ENCODE measurements at places on chromosomes 4 and X.

DNA sequence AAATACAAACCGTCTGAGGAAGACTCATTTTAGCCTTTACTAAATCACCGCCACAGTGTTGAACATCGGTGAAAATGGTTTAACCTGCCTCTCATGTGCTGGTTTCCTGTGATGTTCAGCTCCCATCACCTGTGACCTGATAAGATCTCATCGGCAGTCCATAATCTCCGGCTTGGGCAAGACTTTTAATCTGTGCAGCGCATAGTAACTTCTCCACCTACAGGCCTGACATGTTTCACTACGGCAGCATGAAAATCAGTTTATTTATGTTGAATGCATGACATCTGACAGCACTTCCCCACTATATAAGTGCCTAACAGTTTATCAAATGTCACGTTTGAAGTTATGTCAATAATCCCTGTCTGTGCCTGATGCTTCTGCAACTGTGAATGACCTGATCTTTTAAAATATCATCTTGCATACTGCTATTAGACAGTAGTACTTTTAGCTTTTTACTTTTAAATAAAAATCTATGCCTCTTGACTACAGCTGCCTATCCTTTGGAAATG is 1919.8 kb upstream of the AGA start:
- no peak for DNase-seq

DNA sequence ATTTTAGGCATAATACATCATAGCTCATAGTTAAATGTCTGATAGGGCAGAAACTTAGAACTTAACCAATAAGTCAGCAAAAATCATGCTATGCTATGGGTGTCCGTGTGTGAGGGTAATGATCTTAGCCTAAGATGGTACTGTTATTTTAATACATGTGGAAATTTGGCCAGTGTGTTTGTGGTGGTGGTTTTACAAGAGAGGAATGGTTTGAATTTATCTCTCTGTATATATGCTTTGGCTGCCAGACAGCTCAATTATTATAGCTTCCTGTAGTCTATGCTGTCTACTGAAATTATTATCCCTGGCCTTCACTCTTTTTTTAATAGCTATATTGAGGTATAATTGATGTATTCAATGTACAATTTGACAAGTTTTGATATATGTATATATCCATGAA is 21.3 kb downstream of the ZNF330 start:
- DNase-seq: no peak

DNA sequence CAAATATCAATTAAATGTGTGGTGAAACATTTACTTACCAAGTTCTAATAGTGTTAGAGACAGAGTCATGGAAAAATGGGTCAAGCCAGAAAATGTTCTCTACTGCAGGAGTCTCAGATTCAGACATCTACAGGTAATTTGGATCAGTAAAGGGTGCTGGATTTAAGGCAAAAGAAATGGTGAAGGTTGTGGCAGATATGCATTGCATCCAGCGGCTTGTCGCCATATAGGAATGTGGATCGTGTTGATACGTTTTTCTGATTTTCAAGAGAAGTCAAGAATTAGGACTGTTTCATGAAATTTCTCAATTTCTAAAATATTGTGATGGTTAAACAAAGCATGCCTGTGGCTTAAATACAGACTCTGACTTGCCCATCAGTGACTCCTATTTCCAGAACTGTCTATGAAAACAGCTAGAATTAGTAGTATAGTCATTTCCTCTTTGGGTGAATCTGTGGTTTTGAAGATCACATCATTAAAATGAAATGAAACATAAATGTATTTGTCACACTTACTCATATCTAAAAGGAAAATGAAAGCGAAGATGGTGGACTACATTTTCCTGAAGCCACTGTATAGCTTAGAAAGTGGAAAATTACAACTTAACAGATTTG is 110.1 kb upstream of the VEGFC start:
- no peak for DNase-seq

DNA sequence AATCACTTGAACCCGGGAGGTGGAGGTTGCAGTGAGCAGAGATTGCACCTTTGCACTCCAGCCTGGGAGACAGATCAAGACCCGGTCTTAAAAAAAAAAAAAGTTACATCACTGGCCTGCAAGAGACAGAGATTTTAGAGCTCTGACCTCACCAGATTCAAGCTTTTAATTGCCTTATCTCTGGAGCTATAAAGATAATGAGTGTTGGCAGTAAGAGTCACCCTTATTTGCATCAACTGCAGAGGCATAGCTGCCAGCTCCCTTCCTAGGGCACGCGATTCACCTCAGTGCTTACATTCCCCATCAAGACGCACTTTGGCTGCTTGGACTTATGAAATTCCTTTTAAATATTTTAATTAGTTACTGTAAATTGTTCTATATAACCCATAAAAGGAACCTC is 12.5 kb upstream of the SPATA4 start:
- no peak for DNase-seq

DNA sequence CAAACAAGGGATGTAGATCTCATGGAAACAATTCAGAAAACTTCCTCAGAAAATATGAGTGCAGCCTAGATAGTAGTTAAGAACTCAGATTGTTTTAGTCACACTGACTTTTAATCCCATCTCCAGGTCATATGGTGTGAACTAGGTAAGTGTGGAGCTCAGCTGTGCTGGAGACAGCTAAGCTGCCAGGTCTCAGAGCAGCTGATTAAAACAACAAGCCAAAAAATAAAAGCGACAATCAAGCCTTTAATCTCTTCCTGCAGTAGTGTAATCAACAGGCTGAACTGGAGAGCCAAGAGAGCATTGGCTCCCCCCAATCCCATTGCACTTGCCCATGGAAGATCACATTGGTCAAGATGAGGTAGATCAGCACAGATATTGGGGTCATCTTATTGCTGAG is 98.3 kb upstream of the ATOH1 start:
- DNase-seq: no peak

- DNase-seq: no peak
Observed at GRCh38 chrX:145003443-145003842, 243.9 kb upstream of the SPANXN1 start.

- DNase-seq: no peak
Observed at GRCh38 chr4:134567461-134567860, 365.9 kb upstream of the PABPC4L start.

GRCh38 chr4:67475155-67475554 is 70.1 kb downstream of the CENPC start:
- no peak for DNase-seq

- DNase-seq: no peak
Observed at GRCh38 chr4:113209652-113210320, 160.3 kb downstream of the ANK2 start.

- DNase-seq: no peak
Observed at GRCh38 chr4:82780752-82781231, 17.8 kb downstream of the SCD5 start.

GRCh38 chr4:85784348-85784747 is 309.4 kb downstream of the ARHGAP24 start:
- no peak for DNase-seq

- DNase-seq: no peak
Observed at GRCh38 chr4:6425336-6425735, 47.1 kb downstream of the PPP2R2C start.

- no peak for DNase-seq
Observed at GRCh38 chrX:153610836-153611213, 11.9 kb upstream of the CCNQ start.

GRCh38 chr4:121307445-121308327 is 73.1 kb downstream of the QRFPR start:
- no peak for DNase-seq

DNA sequence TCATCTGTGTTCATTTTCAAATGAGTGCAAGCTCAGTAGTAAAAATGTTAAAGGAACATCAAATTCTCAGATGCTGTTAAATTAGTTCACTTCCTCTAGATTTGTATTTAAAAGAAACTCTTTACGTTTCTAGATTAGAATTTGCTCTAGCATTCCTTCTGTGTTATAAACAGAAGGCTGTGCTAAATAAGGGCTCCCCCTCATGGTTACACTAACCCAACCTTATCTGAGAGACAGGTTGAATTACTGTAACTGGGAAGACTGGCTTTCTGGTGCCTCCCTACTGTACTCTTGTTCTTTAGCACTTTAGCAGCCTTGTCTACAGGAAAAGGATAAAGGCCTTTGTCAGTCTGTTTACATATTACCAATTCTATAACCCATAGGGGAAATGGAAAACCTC is 56.8 kb downstream of the RXFP1 start:
- no peak for DNase-seq

GRCh38 chrX:39336671-39337311 is 535.5 kb downstream of the MID1IP1 start:
- DNase-seq: no peak

DNA sequence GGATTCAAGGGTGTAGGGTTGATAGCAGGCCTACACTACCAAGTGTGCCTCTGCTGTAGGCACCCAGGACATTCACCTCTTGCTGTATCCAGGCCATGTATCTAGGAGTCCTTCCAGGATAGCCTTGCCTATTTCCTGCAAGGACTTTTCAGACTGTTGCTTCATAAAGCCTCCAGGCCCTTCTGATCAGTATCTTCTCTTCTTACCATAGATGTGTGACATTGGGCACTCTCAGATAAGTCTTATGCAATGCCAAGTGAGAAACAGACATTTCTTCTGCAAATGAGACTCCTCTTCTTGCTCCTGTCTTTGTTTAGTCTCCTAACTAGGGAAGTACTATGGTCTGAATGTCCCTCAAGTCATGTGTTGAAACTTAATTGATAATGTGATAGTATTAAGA is 386.8 kb downstream of the ANKRD50 start:
- DNase-seq: no peak

- DNase-seq: no peak
Observed at GRCh38 chr4:53987761-53988171, 76.6 kb downstream of the CHIC2 start.

DNA sequence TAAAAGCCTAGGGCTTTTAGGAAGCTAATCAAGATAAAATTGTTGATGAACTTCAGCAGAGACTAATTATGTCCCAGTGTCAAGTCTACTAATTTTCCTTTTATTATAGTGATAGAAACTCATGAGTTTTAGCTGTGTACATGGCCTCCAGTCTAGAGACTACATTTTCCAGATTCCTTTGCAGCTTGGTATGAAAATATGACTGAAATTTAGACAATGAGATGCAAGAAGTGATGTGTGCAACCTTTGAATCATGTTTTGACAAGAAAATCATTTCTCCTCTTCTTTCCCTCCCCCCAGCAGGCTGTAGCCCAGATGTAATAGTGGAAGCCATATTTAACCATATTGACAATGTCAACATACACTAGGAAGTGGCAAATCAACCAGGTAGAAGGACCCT is 30.3 kb upstream of the IL13RA2 start:
- no peak for DNase-seq

All from cortex of kidney (tissue), 1 donor.